ENCODE measurements at places on chromosomes 5 and 9.

GRCh38 chr9:134381671-134382516 is 55.6 kb downstream of the RXRA start:
- DNase-seq = peak; percentile 7

DNA sequence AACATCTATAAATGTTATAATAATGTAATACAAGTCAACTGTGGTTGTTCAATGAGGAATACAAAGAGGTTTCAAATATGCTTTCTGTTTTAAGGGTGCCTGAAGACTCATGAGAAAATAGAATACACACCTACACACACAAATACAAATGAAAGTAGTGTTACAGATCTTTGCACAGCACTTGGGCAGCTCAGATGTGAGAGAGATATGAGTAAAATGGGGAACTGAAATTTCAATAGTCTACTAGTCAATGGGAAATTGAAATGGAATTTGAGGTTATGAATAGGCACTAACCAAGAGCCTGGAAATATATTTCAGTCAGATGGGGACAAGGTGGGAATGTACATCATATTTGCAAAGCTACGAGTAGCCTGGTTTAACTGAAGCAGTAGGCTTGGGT is 96.6 kb downstream of the ISL1 start:
- no peak for DNase-seq

DNA sequence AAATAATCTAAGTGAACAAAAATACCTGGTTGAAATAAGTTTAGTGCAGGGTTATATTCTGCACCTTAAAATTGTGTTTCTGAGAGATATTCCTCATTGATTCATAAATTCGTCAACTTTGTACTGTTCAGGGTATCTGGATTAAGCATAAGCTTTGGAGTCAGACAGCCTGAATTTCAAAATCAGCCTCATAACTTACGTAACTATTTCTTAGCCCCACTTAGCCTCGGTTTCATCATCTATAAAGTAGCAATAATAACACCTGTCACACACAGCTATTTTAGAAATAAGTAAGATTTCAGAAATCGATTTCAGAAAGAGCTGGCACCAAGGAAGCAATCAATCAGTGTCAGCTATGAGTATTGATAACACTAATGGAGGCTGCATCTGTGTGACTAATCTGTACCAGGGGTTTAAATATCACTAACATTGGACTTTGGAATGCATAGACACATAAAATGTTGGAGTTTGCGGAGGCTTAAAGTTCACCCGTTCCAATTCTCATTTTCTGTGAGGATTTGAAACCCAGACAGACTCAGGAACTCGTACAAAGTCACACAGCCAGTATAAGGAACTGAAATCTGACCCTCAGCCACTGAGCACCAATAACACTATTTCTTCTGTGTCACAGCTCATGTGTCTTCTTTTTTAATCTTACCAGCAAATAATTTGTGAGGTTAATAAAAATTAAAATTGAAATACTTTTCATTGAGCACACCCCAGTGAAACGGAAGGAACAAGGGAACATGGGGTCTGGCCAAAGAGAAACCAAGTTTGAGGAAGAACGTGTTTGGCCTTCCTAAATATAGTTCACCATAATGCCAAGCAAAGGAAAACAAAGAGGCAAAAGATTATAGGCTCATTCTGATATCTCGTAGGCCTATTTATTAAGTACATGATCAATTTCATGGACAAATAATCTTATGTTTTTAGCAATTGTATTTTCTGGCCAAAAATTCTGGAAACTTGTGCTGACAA is 194.4 kb upstream of the PTGER4 start:
- no peak for DNase-seq

GRCh38 chr5:114317751-114318150 is 44.1 kb upstream of the KCNN2 start:
- no peak for DNase-seq

- no peak for DNase-seq
Measured at GRCh38 chr5:161105525-161105924, 253.5 kb upstream of the ATP10B start.

DNA sequence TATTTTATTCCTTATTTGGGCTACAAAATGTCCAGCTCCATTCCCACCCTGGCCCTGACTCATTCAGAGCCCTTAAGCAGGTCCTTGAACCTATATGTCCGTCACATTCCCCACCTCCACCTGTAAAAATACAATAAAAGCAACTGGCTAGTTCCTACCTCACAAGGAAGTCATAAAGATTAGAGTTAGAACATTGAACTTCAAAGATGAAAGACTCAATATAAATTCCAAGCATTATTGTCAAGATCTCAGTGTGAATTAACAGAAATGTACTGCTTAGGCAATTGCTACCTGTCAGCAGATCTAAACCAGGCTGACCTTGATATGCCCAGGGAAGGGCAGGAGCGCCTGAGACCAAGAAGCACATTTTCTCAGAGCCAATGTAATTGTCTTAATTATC is 221.8 kb downstream of the ENC1 start:
- no peak for DNase-seq

- DNase-seq = no peak
Measured at GRCh38 chr9:16236882-16237281, 633.6 kb downstream of the BNC2 start.

DNA sequence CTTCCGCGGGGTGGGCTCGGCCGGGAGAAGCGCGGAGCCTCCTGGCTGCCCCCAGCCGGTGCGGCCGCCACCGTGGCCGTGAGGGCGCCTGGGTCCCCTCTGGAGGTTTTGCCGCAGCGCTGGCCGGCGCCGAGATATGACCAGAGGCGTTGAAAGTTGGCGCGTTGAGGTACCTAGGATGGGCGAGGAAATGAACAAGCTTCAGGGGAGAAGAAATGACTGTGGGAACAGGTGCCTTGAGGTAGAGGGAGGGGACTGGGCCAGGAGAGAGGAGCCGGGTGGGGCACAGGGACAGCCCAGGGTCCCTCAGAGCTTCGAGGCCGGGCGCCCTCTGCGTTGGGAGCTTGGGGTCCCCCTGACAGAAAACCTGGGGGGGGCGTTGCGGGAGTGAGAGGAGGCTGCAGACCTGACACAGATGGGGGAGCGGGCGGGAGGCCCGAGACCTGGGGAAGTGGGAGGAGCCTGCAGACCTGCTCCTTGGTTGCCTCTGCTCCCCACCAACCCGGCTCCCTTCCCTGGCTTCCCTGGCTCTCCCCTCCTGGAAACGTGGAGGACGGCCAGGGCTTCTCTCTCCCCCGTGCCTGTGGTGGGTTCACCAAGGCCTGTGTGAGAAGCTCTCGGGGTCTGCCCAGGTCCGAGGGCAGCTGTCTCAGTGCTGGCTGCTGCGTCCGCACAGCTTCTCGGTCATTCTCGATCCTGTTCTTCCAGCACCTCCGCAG is 14.2 kb downstream of the RABL6 start:
- DNase-seq = no peak

DNA sequence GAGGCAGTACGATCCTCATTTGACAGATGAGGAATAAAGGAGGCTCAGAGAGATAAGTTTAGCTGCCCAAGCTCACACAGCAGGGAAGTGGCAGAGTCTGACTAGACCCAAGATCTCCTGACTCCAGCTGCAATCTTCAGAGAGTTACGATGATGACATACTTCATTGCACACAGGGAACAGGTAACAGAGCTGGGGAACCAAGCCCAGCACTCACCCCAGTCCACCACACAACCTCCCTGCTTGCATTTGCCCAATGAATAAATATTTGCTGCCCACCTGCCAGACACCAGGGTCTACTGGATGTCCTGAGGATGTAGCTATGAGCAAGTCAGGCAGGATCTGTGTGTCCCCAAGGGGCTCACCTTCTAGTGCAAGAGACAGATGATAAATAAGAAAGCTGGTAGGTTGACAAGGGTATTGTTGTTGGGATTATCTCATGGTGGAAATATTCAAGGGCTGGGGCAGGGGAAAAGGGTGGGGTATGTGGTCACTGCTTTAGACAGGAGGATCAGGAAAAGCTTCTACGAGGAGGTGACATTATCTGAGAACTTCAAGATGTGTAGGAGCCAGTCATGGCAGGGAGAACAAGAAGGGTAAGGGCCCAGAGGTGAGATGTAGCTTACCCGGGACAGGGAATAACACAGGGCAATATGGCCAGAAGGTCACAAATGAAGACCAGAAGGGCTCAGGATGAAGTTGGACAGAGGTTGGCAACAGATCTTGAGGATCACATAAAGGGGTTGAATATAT is 28.6 kb upstream of the CPEB4 start:
- DNase-seq = no peak

DNA sequence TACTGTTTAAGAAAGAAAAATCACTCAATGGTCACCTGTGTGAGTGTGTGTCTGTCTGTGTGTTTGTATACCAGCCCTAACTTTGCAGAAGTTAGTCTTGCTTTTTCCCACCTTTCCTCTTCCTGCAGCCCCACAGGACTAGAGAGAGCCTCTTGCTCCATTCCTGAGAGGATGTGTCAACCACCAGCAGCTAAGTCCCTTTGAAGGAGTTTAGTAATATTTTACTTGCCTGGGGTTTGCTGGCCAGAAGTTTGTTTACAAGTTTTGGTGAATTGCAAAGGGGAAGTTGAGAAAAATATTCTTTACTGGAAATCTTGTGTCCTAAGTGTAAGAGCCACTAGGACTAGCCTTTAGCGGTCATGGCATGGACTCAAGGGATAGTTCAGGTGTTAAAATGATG is 316.2 kb downstream of the BRINP1 start:
- no peak for DNase-seq

DNA sequence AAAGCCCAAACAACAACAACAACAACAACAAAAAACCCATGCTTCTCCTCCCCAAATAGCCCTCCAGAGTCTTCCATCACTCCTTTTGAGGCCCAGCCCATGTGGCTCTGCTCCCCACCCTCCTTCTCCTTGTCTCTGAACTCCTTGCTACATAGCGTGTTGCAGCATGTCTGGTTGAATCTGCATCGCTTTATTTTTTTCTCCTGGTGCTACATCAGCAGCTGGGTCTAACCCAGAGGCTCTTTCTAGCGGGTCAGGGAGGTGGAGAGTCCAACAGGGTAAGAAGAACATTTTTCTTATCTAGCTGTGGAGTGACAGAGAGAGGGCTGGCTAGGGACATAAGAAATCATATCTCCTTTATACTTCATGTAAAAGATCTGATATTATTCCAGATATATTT is 18.4 kb downstream of the NXNL2 start:
- DNase-seq = no peak

DNA sequence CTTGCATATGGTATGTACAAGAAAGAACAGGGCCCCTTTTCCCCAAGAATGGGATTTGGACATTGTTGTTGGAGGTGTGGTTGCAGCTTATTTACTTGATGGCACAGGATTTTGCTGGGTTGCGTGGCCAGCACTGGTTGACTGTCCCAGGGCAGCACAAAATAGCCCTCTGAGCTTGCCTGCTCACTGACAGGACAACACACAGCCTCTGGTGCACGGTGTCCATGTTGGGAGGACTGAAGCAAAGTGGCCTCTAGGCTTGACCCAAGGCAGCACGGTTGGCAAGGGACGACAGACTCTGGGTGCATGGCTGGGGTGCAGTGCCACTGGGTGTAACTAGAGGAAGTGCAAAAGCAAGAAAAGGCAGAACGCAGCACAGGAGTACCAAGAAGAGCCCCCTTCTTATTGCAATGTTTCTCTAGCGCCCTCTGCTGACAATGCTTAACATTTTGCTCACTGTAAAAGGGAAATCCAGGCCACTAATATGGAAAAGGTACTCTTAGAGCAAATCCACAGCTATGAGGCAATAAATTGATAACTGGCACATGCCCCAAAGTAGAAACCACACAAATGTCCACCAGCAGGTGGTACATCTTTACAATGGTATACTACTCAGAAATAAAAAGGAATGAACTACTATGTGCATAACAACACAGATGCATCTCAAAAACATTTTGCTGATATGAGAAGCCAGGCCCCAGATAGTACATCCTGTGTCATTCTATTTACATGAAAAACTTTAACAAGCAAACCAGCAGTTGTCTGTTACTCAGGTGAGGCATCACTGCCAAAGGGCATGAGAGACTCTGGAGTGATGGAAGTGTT is 47.4 kb upstream of the BARX1 start:
- DNase-seq = peak; percentile 52

DNA sequence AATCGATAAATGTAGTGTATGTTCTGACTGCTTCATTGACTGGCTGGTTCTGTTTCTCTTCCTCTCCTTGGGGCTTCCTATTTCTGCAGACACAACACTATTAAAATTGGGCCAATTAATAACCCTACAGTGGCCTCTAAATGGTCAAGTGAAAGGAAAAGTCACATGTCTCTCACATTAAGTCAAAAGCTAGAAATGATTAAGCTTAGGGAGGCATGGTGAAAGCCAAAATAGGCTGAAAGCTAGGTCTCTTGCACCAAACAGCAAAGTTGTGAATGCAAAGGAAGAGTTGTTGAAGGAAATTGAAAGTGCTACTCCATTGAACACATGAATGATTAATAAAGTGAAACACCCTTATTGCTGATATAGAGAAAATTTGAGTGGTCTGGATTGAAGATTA is 58.2 kb downstream of the CCNH start:
- DNase-seq = no peak

- DNase-seq = no peak
Measured at GRCh38 chr9:86667307-86667706, 280.0 kb downstream of the GAS1 start.

DNA sequence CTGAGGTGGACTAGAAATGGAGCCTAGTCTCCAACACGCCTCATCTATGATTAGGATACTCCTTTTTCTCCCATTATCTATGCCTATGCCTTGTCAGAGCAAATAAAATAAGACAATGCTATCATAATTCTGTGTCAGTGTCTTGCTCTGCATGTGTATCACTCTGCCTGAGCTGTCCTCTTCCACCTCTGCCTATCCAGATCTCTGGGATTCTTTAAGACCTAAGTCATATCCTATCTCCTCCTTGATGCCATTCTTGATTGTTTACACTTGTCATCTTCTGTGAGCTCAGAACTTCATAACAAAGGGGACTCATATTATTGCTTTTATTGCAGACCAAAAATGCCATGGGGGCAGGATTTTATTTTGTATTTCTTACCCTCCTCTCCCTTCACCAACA is 351.2 kb upstream of the C9orf72 start:
- DNase-seq = no peak

DNA sequence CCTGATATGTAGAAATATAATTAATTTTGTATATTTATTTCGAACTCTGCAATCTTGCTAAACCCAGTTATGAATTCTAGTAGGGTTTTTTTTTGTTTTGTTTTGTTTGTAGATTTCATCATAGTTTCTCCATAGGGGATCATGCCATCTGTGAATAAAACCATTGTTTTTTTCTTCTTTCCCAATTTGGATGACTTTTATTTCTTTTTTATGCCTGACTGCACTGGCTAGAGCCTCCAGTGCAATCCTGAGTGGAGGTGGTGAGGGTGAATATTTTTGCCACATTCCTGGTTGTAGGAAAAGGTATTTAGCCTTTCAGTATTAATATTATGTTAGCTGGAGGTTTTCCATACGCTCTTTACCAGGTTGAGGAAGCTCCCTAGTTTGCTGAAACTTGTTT is 70.0 kb upstream of the GFPT2 start:
- DNase-seq = no peak

GRCh38 chr5:165258197-165258771 is 1752.9 kb downstream of the MAT2B start:
- no peak for DNase-seq

Data from ACHN (cell line).